Renal cortex interstitium (tissue), 15 donors: ENCODE measurements at places on chromosomes 11 and 22. TPM values are rescaled to one million over a fixed set of nuclear protein-coding genes. Genes with fewer than 3 reads are reported as not detected.

Gene AIFM3
- polyA plus RNA-seq, result 1.5 TPM

Gene RIBC2
- 7.7 TPM for polyA plus RNA-seq

DNA sequence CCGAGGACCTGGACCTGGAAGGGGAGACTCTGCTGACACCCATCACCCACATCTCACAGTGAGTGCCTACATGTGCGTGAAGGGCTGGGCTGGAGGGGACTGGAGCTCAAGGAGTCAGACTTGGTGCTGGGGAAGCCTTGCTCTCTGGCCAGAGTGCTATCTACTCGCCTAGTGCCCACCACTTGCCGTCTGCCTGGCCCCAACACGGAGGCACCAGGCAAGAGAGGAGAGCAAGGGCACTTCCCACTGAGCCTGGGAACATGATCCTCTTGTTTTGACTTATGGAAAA is 37.8 kb downstream of the KCNQ1OT1 start:
- no peak for DNase-seq

GRCh38 chr22:30424534-30425326 is 838 bp upstream of the MTFP1 start:
- no peak for DNase-seq

GRCh38 chr11:14105446-14105845 is 142.9 kb downstream of the SPON1 start:
- no peak for DNase-seq
